ENCODE measurements at places on chromosomes 1 and 21.

DNA sequence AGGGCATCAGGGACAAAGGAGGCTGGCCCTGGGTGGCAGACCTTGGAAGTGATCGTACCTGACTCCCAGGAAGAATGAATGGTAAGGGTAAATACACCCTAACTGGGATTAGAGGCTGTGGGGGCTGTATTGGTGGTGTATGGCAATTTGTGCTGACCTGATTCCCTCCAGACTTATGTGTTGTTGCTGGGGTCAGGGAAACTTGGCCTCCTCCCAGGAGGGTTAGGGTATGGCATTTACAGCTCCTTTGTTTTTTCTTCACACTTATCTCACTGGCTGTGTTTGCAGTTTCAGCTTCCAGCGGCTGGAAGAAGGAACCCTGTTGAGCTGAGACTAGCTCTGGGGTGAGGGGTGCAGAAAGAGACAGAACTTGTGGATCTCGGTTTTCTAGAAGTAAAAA is 8.2 kb downstream of the VANGL1 start:
- no peak for DNase-seq

GRCh38 chr1:214557952-214558735 is 6.7 kb upstream of the PTPN14 start:
- peak; percentile 96 for DNase-seq

DNA sequence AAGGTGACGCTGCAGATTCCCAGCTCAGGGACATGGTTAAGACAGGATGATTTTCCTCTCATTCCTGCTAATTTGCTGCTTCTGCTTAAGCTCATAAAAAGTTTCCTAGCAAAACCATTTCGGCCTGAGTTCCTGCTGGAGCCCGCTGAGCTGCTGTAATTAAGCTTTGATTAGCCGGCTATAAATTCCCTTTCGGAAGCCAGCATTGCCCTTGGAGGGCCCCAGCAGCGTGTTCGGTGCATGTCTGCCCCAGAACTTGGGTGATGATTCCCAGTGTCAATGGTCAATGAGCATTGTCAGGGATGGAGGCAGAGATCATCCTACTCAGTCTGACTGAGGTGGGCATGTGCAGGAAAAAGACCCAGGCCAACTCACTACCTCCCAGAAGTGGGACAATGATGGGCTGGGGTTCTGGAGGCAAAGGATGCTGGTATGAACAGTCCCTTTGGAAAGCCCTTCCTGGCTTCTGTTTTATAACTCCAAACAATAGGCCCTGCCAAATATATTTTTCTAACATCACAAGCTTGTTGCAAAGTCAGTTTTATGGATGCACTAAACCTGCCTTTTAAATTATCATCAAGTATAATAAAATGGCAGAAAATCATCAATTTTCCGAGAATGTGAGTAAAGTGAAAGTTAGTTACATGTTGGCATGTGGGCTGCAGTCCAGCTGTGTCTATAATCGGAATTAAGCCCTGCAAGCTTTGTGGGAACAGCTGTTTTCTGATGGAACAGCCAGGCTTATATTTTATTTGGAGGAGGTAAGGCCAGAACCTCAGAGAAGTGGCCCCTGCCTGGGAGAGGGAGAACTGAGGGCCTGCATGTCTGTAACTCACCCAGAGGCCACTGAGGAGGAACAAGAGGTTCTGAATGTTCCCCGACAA is 257.1 kb downstream of the GRIK3 start:
- no peak for DNase-seq

DNA sequence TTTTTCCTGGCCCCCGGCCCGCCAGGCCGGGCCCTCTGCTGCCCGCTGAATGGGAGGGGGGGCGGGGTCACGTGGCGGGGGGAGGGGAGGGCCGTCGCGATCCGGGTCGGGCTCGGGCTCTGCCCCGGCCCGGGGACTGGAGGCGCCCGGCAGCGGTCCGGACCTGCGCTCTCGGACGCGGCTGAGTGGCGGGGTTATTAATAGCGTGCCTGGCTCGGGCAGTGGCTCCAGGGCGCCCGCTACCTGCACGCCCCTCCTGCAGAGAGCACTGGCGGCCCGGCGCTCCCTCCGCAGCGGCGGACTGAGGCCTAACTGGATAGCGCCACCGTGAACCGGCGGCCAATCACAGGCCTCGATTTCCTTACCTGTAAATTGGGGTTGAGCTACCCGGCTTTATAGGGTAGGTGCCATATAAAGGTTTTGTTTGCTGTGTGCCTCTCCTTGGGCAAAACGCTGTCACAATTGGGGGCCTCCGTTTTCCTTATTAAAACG is 28.1 kb downstream of the AHDC1 start:
- DNase-seq = no peak

DNA sequence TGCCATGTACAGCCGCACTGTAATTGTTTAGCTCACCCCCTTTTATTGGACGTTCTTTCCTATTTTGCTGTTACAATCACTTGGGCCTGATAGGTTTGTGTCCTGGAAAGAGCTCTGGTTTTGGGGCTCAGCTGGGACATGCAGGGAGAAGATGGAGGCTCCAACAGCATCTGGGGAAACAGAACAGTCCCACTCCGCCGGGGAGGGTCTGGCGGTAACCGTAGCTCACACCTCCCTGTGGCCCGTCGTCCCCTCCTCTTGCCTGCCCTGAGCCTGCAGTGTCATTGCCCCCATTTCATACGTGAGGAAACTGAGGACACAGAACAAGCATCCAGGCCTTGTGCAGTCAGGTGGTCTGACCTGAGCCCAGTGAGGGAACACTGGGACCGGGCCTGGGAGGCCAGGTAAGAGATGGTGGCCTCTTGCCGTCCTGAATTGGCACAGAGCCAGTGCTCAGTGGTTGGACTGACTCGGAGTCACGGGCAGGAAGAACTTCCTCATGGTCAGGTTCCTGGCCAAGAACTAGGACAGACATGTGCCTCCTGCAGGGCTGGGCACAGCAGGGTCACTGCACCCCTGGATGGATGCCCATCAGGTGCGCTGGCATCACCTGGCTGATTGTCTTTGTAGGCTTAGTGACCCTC is 41.8 kb downstream of the S100B start:
- no peak for DNase-seq

DNA sequence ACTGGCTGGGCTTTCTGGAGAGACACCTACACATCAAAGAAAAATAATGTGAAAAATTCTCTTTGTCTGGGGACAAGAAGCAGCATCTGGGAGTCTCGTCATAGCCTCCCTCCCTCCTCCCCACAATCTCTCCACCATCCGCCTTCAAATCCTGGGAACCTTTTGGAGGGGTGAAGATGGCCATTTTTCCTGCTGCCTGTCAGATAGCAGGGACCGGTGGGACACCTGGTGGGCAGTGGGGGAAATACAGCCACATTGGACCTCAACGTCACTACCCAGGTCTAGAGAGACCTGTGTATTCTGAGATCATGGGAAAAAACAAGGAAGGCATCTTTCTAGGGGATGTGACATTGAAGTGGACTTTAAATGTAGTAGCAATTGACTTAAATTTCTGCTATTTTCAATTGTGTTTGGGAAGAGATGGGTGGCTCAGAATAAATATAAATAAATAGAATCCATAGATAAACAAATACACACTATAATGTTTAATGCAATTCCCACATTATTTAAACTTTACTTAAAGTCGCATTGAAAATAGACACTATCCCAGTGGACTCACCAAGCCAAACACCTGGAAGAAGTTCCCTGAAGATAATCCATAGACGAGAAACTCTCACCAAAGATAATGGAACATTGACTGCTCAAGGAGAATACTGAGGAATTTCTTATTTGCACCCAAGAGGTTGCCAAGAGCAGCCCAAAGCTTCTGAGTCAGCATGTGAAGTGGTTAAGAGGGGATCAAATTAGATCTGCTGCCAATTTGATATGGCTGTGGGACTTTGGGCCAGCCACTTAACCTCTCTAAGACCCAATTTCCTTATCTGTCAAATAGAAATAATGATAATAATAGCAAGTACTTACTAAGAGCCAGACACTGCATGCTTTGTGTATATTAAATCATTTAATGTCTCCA is 147.6 kb upstream of the CAMK1G start:
- DNase-seq = peak; percentile 85

DNA sequence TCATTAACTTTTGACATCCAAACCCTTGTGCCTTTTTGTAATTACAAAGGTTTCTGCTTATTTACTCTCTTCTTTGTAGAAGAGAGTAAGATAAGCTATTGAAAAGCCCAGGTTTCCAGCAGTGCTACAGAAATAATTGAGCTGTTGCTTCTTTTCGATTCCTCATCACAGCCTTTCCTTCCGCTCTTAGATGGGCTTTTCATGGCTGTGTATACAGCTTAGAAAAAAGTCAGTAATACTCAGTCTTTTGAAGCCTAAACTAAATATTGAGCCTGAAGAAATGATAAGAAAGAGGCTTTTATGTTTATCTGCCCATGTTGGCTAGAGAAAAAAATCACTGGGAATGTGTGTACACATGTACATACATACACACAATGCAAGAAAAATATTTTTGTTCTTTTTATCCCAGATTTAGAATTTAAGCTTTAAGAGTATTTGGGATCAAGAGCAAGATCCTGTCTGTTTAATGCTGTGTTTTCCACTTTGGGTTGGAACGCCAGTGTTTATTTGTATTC is 172.4 kb downstream of the VPS13D start:
- no peak for DNase-seq

DNA sequence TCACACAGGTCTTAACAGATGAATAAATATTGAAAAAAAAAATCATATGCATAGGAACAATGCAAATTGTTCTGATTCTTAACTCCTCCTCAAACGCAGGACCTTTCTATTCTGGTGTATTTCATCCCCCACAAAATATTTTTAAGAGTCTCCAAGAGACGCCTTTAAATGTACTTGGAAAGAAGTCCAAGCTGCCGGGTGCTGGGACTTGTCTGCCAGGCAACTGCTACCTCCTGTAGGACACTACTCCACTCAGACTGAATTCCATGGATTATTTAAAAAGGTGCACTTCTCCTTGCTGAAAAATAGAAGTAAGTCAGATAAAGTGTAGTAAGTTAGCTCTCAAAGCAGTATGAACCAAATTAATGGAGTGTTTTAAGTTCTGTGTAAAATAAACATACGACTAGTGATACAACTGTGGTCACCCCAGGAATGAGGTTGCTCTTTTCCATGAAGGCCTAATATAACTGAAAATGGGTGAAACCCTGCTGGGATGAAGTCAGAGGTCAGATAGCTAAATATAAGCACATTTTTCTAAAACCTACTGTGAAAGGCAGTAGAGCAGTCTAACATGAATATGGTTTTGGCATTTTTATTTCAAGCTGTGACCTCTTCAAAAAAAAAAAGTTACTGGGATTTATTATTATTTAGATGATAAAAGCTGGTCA is 189.2 kb upstream of the PBX1 start:
- no peak for DNase-seq

DNA sequence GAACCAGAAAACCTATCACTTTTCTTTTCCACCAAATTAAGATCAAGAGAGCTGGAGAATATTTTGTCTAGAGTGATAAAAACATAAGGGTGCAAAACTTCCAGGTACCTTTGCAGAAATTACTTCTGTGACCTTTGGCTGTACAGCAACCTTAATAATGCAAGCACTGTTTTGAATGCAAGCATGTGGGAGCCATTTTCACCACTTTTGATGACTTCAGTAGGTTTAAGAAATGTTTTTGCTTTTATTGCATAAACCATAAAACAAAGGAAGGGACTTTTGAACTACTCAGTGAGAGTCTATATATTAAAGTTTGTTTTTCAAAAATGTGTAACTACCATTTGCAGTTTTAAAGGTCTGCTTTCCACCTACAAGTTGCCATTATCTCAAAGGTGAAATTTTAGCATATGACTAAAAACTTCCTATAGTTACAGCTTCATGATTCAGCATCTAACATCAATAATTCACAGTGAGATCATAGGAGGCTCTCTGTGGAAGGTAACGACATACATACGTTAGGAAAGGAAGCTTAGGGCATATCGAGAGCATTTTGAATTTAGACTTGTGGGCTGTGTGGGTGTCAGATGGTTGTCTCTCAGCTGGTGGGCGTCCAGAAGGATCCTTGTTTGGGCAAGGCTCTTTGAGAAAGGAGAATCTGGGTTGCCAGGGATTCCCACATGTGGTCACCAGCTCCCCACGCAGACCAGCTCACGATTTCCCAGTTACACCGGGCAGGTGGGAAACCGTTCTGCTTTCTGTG is 1.1 kb upstream of the GADD45A start:
- DNase-seq = peak; percentile 54

DNA sequence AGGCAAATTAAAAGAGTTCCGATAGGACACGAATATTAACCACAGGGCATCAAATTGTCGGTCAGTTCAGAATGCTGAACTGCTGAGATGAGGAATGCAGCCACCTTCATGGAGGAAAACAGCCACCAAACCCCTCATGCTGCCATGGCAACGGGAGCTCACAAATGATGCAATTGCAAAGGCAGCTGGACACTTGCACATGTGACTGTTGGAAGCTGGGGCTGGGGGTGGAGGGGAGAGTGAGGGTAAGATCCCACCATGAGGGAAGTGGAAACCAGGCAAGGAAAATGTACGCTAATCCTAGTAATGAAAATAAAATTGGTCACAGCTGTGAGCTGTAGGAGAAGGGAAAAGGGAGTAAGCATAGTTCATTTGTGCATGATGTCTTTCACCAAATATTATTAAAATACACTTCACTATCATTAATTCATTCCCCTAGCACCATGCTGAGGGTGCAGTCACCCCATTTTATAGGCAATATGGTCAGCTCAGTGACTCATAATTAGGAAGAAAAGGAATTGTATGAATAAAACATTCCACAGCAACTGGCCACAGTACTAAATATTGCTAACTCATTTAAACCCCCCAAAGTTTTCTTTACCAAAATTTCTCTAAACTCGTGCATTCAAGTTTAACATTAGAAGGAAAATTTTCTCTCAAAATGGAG is 15.3 kb downstream of the BECN2 start:
- DNase-seq = peak; percentile 18

DNA sequence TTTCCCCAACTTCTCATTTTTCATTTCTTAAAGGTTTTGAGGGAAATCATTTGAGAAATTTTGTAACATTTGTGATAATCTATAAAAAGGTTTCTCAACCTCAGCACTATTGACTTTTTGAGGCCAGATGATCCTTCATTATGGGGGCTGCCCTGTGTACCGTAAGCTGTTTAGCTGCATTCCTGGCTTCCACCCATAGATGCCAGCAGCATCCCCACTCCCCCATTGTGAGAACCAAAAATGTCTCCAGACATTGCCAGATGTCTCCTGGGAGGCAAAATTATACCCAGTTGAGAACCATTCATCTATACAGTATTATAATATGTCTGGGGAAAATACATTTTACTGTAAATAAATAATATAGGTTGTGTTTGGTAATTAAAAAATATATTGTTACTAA is 146.0 kb downstream of the PBX1 start:
- DNase-seq = no peak

DNA sequence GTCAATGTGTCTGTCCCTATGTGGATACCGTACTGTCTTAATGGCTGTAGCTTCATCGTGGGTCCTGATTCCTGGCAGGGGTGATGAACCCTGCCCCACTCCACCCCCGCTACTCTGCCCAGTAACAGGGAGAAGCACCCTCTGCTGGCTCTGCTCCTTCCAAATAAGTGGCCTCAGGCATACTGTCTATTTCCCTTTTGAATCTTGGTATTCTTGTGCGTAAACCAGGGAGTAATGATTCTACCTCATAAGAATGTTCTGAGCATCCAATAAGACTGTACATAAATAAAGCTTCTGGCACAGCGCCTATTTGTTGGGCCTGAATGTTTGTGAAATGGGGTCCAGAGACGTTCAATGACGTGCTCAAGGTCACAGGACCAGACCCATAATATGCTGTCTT is 35.2 kb upstream of the CTPS1 start:
- peak; percentile 67 for DNase-seq
